Stimulated activated CD4-positive, alpha-beta T cell treated with anti-CD3 and anti-CD28 coated beads, Interleukin-2, amount 100 ng/mL, for 24 hours (primary cell): ENCODE measurements at places on chromosomes 7 and 10.

DNA sequence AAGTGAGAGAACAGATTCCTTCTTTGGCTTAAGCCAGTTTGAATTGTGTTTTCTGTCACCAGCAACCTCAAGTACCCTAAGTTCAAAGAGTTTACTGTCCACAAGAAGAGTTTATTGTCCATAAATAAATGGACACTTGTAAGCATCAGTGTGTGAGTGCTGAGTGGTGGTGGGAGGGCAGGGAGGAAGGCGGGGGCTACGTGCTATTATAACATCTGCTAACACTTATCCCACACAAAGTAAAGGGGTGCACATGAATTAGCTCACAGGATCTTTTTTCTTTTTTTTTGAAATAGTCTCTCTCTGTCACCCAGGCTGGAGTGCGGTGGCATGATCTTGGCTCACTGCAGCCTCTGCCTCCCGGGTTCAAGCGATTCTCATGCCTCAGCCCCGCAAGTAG lies 87.2 kb downstream of the MICALL2 start:
- DNase-seq = no peak

GRCh38 chr10:7802606-7803005 lies 14.6 kb downstream of the ATP5F1C start:
- no peak for DNase-seq

GRCh38 chr7:131031099-131031868 lies 296.4 kb upstream of the MKLN1 start:
- DNase-seq = peak; percentile 28

- DNase-seq = no peak
Measured at GRCh38 chr10:98303569-98303968, 35.6 kb upstream of the LOXL4 start.

- DNase-seq = no peak
Measured at GRCh38 chr10:29994811-29995210, 64.6 kb downstream of the JCAD start.

DNA sequence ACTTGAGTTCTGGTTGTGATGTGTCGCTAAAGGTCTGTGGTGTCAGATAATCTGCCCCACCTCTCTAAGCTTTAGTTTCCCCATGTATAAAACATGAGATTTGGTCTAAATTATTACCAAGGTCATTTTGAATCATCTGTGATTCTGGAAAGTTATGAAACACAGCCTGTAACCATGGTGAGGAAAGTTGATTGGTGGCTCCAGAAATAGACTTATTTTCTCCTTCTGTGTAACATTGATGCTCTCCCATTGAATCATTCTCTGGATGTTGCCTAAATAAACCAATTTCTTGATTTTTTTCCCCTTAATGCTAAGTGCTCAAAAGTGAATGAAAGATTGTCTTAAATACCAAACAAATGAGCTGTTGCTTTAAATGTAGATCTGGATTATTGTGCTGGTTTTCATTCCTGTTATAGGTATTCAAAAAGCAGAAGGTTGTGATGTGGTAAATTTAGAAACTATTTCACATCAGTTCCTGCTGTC lies 30.0 kb upstream of the PCGF5 start:
- no peak for DNase-seq

DNA sequence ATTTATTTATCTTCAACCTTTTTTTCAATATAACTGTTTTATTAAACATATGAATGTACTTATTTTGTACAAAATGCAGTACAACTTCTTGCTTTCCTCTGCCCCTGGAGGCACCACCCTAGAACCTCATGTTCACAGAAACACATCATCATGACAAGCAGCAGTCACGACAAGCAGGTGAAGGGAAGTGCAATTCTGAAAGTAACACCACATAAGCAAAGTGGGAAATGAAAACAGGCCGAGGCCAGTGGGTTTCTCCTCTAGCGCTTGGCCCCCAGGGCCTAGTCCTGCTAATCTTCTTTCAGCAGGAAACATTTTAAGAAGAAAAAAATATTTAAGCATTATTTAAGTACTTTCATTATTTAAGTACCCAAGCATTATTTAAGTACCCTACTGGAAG lies 598.1 kb downstream of the SH2D4B start:
- no peak for DNase-seq

- no peak for DNase-seq
Measured at GRCh38 chr7:1466524-1467271, 7.4 kb upstream of the MICALL2 start.

DNA sequence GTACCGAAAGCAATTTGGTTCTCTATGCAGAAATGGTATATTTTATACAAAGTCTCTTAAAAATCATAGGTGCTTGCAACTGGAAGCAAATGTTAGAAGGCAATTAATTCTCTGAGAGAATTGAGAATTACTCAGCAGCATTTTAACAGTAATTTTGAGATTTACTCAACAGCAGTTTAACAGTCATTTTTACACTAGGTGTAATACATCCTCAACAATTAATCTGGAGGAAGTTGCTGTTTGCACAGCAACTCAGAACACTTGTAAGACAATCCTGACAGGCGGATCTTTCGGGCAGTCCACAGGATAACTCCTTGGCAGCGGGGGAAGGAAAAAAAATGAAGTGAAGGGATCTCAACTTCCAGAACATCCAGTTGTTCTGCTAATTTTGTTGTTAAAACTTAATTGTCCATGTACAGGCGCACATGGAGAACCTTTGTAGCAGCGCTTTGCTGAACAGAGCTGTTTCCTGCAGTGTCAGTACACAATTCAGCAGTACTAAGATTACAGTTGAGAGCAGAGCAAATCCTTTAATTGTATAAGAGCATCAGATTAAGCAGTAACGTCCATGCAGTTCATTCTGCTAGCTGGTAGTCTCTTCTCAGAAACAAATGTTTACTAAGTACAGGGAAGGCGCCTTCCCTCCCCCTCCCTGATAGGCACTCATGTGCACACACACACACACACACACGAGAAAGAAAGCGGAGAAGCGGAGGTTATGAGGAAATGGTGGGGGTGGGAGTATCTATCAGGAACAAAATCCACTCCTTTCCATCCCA lies 43.8 kb downstream of the ENO4 start:
- DNase-seq = no peak

DNA sequence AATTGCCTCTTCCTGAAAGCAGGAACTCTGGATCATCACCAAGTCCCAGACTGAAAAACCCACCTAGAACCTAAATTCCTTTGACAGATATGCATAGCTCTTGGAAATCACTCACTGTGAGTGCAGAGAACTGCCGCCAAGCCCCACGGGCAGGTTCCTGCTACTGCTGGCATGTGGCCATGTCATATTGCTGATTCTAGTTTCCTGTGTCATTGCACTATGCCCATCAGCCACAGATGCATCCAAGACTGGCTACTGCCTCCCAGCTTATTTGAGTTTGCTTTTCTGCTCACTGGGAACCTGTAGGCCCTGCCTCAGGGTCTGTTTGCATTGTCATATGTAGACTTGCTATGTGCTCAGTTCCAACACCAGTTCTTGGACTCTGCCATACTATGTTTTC lies 786.0 kb downstream of the GRID1 start:
- DNase-seq = no peak

- DNase-seq = no peak
Measured at GRCh38 chr7:108815815-108816214, 246.1 kb downstream of the DNAJB9 start.
